ENCODE measurements at places on chromosomes 4 and X. TPM values are rescaled to one million over a fixed set of nuclear protein-coding genes. Genes with fewer than 3 reads are reported as not detected.

FDCSP gene
- not detected for total RNA-seq

MAOB gene
- 0.08 TPM for total RNA-seq

ADAMTS3 gene
- 5.0 TPM for total RNA-seq

CT55 gene
- total RNA-seq: 0.79 TPM

KIF4A gene
- total RNA-seq: 29.9 TPM

GUCY1A1 gene
- not detected for total RNA-seq

PNMA6A gene
- total RNA-seq: 0.08 TPM

FGFBP2 gene
- total RNA-seq: 2.3 TPM

FAM184B gene
- total RNA-seq: 0.27 TPM

BBS12 gene
- total RNA-seq: 1.5 TPM

SLIT2 gene
- 2.9 TPM for total RNA-seq

TSPAN7 gene
- not detected for total RNA-seq

CXorf58 gene
- total RNA-seq: not detected

EPHA5 gene
- 0.13 TPM for total RNA-seq

NDST3 gene
- total RNA-seq: 0.23 TPM

C4orf51 gene
- total RNA-seq: not detected

All from A375 (cell line).